ENCODE measurements at places on chromosomes 7 and 10.
A peak's percentile ranks its signal among the peaks of the same experiment; 100 is the strongest.

- DNase-seq: no peak
Measured at GRCh38 chr10:95697429-95697828, 3.7 kb upstream of the TCTN3 start.

DNA sequence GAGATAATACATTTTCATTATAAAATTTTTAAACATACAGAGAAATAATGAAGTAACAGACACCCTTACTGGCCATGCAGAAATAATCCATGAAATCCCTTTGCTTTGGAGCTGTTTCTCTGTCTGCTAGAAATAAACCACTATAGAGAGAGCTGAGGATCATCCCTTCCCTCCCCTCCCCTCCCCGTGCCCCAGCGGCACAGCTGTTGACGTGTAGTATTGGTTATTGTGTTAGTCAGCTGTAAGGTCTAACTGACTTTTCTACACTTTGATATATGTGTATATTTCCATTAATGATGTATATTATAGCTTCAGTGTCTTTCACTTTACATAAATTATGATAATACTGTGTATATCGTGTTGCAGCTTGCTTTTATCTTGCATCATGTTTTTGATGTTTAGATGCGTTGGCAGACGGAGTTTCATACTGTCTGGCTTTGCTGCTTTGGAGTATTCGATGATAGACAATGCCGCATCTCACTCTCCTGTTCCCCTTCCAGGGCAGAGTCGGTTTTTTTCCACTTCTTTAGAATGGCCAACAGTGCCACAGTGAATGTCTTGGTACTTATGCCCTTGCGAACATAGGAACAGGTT is 27.4 kb upstream of the GRID1 start:
- DNase-seq: no peak

GRCh38 chr10:91745090-91745831 is 53.0 kb upstream of the TNKS2 start:
- DNase-seq: peak; percentile 3

GRCh38 chr7:103009466-103010185 is 65.0 kb downstream of the FBXL13 start:
- DNase-seq: no peak

DNA sequence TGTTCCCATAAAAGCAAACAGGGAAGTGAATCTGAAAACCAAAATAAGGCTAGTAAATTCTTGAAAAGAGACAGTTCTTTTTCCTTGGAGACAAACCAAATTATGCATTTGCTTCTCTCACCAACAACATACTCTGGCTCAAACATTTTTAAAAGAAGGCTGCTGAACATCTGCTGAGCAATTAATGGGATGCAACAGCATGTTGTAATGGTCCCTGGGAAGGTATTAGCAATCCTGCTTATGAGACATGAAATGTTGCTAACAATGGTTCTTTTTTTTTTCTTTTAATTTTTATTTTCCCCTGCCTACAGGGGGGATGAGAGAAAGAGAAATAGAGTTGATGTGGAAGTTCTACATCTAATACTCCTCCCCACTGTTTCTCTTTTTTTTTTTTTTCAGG is 572.1 kb downstream of the SORCS1 start:
- no peak for DNase-seq

DNA sequence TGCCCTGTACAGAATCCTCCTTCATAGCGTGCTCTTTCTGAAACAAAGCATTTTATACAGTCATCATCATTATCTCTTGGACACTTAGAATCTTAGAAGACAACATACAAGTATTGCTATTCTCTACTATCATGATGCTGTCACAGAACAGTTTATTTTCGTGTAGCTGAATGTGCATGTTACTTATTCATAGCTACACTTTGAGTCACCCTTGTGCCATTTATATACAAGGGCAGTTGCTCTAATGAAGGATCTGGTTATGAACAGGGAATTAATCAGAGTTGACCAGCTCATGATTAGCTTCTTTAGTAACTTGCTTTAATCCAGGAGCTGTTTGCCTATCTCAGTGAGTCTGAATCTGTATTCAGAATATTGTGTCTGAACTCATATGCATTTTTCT is 11.2 kb downstream of the CASP2 start:
- DNase-seq: no peak

- DNase-seq: no peak
Measured at GRCh38 chr10:132163278-132163765, 23.4 kb upstream of the DPYSL4 start.

DNA sequence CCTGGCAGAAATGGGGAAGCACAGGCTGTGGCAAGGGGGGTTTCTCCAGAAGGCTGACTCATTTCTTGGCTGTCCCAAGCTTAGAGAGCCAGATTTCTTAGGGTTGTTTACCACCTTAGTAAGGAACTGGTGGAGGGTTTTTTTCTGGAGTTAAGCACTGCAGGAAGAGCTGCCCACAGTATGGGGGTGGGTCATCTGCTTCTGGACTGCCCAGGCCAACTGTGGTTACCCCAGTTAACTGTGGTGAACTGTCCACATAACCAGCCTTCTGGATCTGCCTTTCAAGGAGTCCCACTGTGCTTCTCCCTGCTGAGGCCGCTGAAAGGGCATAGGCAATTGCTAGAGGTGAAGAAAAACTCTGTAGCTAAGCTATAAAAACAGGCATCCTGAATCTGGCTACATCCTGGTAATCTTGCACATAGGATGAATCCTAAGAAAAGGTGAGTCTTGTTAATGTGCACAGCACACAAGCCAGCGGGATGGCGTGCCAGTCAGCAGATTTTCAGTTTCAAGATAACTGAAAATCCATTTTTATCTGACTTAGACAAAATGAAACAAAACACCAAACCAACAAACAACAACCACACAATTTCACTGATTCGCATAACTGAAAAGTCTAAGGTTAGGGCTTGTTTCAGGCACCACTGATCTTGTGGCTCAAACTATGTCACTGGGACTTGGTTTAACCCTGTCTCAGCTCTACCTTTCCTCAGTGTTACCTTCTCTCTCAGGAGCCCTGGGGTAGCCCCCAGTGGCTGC is 21.6 kb upstream of the TSPAN33 start:
- no peak for DNase-seq

GRCh38 chr10:86889997-86890396 is 67.4 kb downstream of the MMRN2 start:
- DNase-seq: no peak

GRCh38 chr10:114571316-114571999 is 86.6 kb downstream of the ABLIM1 start:
- no peak for DNase-seq

- no peak for DNase-seq
Measured at GRCh38 chr10:132201111-132201969, 14.6 kb downstream of the DPYSL4 start.

- DNase-seq: no peak
Measured at GRCh38 chr10:31126593-31126992, 94.9 kb upstream of the ZNF438 start.

- DNase-seq: no peak
Measured at GRCh38 chr7:23168111-23168885, 13.6 kb upstream of the NUP42 start.

GRCh38 chr10:102727037-102727818 is 12.8 kb downstream of the SFXN2 start:
- DNase-seq: no peak

- DNase-seq: no peak
Measured at GRCh38 chr7:144438759-144439158, 35.3 kb upstream of the NOBOX start.

- no peak for DNase-seq
Measured at GRCh38 chr10:112790030-112790429, 160.0 kb upstream of the TCF7L2 start.

Measured in retina (tissue), 1 donor.